ENCODE measurements at places on chromosomes 7 and 10.

DNA sequence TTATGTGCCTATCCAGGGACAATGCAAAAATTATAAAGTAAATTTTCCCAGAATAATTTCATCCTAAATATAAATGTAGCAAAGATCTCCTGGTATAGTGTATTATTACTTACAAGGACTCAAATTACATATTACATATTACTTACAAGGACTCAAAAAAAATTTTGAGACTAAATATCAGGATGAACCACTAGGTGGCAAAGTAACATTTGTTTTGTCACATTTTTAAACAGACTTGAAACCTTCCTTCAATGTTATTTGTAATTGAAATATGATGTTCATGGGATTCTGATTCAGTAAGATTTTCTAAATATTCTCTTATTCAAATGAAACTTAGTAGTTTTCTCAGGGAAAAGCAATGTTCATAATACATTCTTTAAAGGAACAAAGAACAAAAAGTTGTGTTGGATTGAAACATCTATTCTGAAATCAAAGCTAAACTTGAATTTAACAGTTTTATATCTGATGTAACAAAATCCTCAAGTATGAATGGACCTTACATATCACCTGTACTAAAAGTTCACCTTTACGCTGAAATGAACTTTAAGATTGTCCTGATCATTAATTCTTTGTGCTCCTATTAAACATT lies 74.3 kb upstream of the GNAI1 start:
- no peak for ATAC-seq

GRCh38 chr7:31475368-31475767 lies 38.5 kb upstream of the ITPRID1 start:
- ATAC-seq: no peak

DNA sequence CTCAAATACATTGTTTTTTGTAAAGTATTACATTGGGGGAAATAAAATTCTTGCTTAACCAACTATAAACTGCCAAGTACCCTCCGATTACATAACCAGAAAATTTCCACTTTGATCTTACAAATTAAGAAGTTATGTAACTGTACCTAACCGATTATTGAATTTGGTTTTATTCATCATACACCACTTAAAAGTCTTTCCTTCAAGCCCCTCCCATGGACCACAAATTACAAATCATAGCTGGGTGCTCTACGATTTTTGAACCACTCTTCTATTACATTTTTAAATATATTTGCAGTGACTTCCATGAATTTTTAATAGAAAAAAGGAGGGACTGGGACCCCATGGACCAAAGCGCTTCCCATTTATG lies 630 bp downstream of the ZNF680 start:
- ATAC-seq: no peak

DNA sequence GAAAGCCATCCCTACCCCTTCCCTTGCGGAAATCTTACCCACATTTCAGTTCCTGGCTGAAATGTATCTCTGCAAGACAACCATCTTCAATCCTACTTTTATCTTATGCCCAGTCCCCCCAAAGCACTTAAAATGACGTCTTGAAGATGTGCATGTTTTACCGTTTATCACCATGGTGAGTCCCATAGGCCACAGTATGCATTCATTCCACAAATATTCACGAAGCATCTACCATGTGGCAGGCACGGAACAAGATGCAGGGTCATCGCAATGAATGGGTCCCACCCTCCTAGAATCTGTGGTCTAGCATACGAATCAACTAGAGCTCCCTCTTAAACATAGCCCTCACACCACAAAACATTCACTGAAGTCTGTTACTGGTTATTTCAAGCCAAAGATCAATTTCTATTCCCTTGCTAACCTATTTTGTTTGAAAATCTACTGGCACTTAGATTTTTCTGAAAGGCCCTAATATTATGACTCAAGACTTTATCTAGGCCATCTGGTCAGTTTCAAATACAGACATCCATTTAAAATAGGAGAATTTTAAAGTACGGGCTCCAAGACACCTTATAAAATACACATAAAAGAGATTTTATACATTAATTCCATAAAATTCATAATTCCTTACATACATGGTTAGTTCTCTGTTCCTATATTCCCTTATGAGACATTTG lies 99.4 kb downstream of the PARD3 start:
- no peak for ATAC-seq

GRCh38 chr10:4758256-4758655 lies 67.8 kb upstream of the AKR1E2 start:
- ATAC-seq: no peak

DNA sequence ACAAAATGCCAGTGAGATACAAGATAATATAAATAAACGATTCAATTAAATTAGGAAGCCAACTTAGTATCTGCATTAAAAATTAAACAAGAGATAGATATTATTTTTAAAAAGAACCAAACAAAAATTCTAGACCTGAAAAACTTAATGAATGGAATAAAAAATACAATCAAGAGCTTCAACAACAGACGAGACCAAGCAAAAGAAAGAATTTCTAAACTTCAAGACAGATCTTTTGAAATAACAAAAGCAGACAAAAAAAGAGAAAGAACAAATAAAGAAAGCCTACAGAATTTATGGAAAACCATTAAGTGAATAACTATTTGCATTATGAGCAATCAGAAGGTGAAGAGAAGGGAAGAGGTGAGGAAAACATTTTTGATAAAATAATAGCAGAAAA lies 555.2 kb downstream of the GRID1 start:
- no peak for ATAC-seq

GRCh38 chr7:37430640-37431039 lies 18.0 kb downstream of the ELMO1 start:
- no peak for ATAC-seq

DNA sequence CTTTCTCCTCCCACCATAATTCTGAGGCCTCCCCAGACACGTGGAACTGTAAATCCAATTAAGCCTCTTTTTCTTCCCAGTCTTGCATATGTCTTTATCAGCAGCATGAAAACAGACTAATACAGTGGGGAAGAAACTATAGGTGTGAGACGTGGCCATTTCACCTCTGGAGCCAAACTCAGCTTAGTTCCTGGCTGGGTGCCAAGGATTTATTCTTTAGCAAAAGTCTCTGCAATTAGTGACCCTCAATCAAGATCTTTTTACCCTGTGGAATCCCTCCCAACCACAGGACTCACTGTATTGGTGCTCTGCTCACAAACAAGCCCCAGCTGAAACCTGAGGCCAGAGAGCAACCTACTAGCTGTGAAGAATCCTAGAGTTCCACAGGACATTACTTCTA lies 28.1 kb upstream of the SFTPD start:
- no peak for ATAC-seq

DNA sequence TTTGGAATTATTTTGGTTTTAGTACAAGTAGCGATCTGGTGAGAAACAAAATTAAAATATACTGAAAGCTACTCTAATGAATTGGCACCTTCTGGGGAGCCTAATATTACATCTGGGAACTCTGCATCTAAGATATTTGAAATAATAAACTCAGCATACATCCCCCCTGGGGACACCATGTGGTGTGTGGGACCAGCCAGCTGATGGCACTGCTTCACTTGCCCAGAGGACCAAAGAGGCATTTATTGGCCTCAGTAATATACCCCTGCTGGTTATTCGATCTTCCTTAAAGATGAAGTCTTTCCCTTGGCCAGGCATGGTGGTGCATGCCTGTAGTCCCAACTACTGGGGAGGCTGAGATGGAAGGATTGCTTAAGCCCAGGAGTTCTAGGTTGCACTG lies 195.1 kb upstream of the AUTS2 start:
- ATAC-seq: no peak

DNA sequence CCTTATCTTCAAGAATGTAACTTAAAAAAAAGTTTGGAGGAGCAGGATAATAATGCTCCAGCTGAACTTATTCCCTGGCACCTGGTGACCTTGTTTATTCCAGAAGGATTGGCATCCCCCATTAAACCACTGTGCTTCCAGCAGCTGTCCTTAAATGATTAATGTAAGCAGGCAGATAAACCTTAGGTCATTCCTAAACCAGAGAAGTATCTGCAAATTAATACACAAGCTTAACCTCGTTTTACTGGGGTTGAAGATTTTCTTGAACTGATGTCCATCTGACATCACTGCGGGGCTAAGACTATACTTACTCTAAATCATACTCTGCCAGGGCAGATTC lies 116.1 kb upstream of the PALS2 start:
- no peak for ATAC-seq

DNA sequence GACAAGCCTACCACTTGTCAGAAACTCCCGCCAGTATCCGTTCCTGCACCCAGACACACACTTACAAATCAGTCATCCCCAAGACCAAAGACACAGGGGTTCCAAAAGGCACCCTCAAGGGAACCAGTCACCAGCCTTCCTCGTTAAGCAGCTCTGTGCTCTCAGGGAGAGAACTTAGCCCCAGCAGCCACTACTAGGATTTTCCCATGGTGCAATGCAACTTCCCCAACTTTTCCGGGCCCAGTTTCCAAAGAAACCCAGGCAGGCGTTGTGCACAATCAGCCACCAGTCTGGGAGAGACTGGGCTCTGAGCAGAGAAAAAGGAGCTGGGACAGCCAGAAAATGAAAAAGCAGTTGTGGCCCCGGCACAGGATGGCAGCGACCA lies 1.2 kb downstream of the DLG5 start:
- no peak for ATAC-seq

GRCh38 chr10:97067716-97068391 lies 117.9 kb downstream of the SLIT1 start:
- no peak for ATAC-seq

- ATAC-seq: no peak
Measured at GRCh38 chr10:90571481-90572258, 286.2 kb downstream of the HTR7 start.

GRCh38 chr7:117791877-117792780 lies 81.1 kb downstream of the CTTNBP2 start:
- peak; percentile 62 for ATAC-seq

GRCh38 chr10:121098211-121098610 lies 247.0 kb downstream of the WDR11 start:
- no peak for ATAC-seq

DNA sequence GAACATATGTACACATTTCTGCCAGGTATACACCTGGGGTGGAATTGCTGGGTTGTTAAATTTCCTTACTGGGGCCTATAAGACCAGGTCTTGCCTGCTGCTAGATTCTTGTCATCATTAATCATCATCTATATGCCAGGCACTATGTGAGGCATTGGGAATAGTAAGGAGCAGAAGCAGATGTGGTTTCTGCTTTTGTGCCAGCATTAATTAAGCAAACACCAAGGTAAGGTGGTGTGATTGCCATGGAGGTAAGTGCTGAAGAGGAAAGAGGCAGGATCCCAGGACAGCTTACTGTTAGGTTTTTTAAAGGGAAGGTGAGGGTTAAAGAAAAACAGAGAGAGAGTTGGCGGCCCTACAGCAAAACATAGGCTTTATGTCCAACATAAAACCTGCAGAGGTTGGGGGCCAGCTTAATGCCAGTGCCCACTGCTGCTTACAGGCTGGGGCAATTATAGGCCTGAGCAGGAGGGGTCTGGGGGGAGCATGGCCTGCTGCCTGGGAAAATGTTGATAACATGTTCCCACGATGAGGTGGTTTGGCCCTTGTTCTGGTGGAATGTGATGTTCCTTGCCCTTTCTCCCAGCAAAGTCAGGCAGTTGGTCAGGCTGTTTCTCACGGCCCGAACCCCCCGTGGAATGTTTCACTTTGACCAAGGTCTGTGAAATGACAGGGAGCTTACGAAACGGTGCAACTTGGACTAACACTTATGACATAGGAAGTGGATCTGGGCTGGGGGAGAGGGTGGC lies 93.9 kb downstream of the RBM20 start:
- no peak for ATAC-seq

- no peak for ATAC-seq
Measured at GRCh38 chr10:27143686-27144085, 10.5 kb downstream of the YME1L1 start.

DNA sequence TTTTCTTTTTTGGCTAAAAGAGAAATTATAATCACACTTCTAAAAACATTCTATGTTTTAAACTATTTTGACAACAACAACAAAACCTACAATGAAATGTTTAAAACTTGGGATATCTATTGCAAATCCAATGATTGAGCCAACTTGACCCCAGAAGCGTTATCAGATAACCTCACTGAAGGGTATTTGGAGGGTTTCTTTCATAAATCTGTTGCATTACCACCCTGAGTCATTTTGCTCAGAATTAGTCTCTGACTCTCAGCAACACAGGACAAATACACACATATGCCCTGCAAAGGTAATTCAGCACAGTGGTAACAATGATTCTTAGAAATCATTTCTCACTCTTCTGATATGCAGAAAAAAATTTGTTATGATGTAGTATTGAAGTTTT lies 2.3 kb upstream of the COL1A2 start:
- no peak for ATAC-seq

- ATAC-seq: no peak
Measured at GRCh38 chr10:13453896-13454295, 74.9 kb downstream of the BEND7 start.

GRCh38 chr7:50866343-50867033 lies 83.8 kb upstream of the GRB10 start:
- no peak for ATAC-seq

- ATAC-seq: no peak
Measured at GRCh38 chr10:32207544-32207943, 139.4 kb downstream of the EPC1 start.

DNA sequence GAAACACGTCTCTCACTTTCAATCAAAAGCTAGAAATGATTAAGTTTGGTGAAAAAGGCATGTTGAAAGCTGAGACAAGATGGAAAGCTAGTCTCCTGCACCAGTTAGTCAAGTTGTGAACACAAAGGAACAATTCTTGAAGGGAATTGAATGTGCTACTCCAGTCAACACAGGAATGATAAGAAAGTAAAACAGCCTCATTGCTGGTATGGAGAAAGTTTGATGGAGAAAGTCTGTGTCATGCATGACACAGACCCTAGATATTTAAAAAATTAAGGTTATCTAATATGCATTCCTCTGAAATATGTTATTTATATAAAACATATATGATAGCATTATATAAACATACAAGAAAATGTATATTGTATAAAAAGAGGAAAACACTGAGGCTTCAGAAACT lies 699.4 kb upstream of the FZD8 start:
- ATAC-seq: no peak

DNA sequence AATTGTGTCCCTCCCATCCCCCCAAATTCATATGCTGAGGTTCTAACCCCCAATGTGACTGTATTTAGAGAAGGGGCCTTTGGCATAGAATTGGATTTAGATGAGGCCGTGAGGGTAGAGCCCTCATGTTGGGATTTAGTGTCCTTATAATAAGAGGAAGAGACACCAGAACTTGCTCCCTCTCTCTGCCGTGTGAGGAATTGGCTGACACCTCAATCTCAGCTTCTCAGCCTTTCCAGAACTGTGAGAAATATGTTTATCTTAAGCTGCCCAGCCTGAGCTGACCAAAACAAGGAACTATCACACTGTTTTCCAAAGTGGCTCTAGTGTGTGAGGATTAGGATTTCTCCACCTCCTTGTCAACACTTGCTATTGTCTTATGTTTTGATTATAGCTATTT lies 400.0 kb upstream of the FZD8 start:
- ATAC-seq: no peak

GRCh38 chr7:71868797-71869196 lies 543.3 kb downstream of the CALN1 start:
- ATAC-seq: no peak

GRCh38 chr10:132627666-132628531 lies 90.3 kb downstream of the INPP5A start:
- peak; percentile 20 for ATAC-seq

Data from gastroesophageal sphincter (tissue), 4 donors.